ENCODE measurements at places on chromosomes 1 and 21.

- no peak for DNase-seq
These were observed 72.7 kb upstream of the CNIH3 start for GRCh38 chr1:224543453-224543852.

GRCh38 chr1:31423418-31423947 is 10.5 kb downstream of the SERINC2 start:
- DNase-seq: no peak

DNA sequence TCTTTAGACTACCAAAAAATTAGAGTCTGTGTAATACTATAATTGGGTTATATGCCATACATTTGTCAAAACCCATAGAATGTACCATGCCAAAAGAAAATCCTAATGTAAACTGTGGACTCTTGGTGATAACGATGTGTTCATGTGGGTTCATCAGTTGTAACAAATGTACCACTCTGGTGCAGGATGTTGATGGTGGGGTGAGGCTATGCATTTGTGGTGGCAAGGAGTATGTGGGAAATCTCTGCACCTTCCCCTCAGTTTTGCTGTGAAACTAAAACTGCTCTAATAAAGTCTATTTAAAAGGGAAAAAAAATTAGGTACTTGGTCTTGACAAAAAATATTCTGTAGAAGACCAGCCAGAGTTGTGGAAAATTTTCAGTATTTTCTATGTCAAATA is 43.4 kb downstream of the INKA2 start:
- no peak for DNase-seq

GRCh38 chr1:204296431-204296988 is 63.2 kb downstream of the PLEKHA6 start:
- DNase-seq: no peak

DNA sequence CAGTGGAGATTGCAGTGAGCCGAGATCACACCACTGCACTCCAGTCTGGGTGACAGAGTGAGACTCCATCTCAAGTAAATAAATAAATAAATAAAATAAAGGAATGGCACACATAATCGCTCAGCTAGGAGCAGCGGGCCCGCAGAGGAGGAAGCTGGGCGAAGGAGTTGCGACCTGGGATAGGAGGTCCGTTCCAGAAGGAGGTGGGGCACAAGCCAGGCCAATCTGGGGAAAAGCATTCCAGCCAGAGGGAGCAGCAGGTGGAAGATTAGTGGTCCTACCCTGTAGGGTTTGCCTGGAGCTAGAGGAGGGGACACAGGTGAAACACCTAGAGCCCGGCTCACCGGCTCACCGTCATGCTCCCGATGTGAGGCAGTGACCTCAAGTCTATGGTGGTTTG is 40.3 kb upstream of the CASZ1 start:
- DNase-seq: no peak

- no peak for DNase-seq
These were observed 116.4 kb downstream of the TNFSF18 start for GRCh38 chr1:172934417-172934762.

DNA sequence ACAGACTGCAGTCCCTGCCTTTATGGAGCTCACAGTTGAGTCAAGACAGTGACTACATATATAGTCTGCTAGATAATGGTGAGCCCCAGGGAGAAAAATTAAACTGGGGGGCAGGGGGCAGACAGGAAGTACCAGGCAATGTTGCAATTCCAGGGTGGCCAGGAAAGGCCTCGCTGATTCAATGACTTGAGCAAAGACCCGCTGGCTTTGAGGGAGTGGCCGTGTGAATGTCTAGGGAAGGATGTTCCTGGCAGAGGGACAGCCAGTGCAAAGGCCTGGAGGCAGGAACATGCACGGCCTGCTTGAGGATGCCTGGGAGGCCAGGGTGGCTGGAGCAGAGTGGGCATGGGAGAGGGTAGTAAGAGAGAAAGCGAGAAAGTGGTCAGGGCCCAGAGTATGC is 23.0 kb upstream of the EPHA8 start:
- no peak for DNase-seq

DNA sequence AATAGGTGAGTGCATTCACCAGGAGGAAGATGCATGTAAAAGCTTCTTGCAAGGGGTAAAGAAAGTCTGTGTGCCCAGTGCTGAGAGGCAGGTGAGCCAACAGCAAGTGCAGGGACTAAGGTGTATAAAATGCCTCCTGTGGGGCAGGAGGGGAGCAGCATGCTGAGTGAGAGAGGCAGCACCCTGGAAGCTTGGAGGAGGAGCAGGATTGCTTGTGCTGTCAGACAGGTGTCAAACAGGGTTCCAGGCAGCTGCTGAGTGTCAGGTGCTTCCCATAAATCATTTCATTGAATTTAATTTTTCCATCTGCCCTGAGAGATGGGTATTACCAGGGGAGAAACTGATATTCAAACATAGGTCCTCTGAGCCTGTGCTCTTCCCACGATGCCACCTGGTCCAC is 13.9 kb downstream of the BSND start:
- no peak for DNase-seq

DNA sequence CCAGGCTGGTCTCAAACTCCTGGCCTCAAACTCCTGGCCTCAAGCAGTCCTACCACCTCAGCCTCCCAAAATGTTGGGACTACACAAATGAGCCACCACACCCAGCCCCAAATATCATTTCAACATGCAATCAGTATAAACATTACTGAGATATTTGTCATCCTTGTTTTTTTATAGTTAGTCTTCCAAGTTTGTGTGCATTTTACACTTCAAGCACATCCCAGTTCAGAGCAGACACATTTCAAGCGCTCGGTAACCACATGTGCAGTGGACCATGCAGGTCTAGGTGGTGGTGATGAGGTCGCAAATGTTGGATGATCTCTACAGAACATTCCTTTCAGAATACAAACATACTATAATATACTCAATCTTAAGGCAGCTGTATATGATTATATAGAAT is 23.8 kb upstream of the APP start:
- DNase-seq: no peak

DNA sequence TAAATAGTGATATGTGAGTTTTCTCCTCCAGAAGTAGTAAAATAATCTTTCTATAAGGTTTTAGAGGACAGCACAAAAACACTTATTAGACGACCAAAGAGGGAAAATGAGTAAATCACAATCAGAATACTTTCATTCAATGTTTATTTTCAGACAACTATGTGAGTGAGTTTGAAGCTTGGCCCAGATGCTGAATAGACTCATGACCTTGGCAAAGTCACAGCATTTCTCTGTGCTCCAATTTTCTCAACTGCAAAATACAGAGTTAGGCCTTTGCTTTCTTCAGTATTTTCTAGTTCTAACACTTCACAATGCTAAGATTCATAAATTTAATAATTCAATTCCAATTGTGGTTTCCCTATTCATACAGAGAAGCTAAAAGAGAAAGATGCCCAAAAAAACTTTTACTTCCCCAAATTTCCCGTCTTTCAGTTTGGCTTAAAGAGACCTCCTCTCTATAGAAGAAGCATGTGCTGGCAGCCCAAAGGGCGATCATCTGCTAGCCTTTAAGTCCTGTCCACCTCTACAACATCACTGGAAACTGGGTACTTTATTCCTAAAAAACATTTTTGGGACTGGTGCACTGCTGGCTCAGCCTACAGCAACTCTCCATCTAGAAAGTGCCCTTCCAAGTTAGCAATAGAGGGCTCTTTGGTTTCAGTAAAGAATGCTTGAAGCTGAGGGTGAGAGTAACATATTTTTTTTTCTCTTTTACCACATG is 116.8 kb upstream of the GORAB start:
- DNase-seq: no peak
